ENCODE measurements at places on chromosomes 16 and 17. TPM values are rescaled to one million over a fixed set of nuclear protein-coding genes. Genes with fewer than 3 reads are reported as not detected.

Gene PRR35
- total RNA-seq = not detected

Gene SLC2A4
- 0.25 TPM for total RNA-seq

Gene CDK5RAP3
- total RNA-seq = 147 TPM

Gene HLF
- total RNA-seq = 1.0 TPM

Gene MMP25
- total RNA-seq = 0.55 TPM

Gene PIK3R5
- 29.2 TPM for total RNA-seq

Gene KRT25
- not detected for total RNA-seq

Gene IRX5
- not detected for total RNA-seq

Gene PYY
- not detected for total RNA-seq

Gene KCNAB3
- 8.3 TPM for total RNA-seq

Gene IL17C
- not detected for total RNA-seq

Gene KRT40
- total RNA-seq = not detected

Gene NPIPB6
- total RNA-seq = 1.8 TPM

Gene WSB1
- total RNA-seq = 145 TPM

Gene PLCG2
- 7.0 TPM for total RNA-seq

Gene VMO1
- total RNA-seq = 0.30 TPM

Gene HASPIN
- total RNA-seq = 25.2 TPM

Gene NME3
- total RNA-seq = 43.6 TPM

Gene ALOX15B
- 0.09 TPM for total RNA-seq

Gene RHBDF2
- total RNA-seq = 23.9 TPM

Gene MYH13
- not detected for total RNA-seq

Gene CXCL16
- total RNA-seq = 1.7 TPM

Gene CACNG1
- total RNA-seq = not detected

Gene CLEC18B
- not detected for total RNA-seq

Gene TEKT5
- total RNA-seq = not detected

Gene MRM3
- 20.6 TPM for total RNA-seq

Gene ICAM2
- 49.0 TPM for total RNA-seq

Gene LPO
- 0.14 TPM for total RNA-seq

Gene SLFN14
- total RNA-seq = not detected

Gene CHRNE
- total RNA-seq = 0.59 TPM

Gene CHST5
- total RNA-seq = 0.41 TPM

Measured in activated CD4-positive, alpha-beta T cell treated with anti-CD3 and anti-CD28 coated beads for 36 hours (primary cell).